Stimulated activated CD8-positive, alpha-beta memory T cell treated with anti-CD3 and anti-CD28 coated beads, Interleukin-12 subunit alpha, Interleukin-12 subunit beta, amount 100 ng/mL, for 4 hours (primary cell): ENCODE measurements at places on chromosomes 13 and 19.

DNA sequence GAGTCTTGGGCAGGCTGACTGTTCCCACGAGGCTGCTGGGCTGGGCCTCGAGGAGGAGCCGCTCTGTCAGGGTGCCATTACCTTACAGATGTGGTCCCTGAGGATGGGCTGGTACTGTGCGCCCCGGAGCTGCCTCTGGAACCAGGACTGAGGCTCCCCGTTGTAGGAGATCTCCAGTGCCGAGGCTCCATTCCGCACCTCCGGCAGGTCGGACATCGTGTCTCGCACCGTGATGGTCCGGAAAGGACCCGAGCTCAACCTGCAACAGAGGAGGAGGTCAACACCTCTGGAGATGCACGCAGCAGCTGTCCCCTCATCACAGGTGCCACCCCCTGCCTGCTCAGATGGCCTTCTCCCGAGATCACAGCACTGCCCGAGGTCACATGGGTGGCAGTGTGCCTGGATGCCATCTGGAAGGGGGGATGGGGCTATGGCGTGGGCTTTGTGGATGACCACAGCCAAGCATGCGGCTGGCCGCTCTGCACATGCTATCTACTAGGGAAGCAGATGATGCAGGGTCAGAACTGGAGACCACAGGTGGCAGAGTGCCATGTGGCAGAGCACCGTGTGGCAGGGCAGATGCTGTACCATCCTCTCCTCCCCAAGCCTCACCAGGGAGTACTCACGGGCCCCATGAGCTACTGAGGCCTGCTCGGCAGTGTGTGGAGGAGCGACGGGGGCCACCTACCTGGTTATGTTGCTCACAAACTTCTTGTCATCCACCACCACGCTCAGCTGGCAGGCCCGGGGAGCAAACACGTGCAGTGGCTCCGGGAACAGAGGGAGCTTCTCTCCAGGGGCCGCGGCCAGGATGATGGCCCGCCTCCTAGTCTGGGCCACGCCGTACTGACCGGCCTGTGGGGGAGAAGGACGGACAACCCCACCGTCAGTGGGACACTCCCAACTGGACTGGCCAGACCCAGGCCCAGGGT is 18.3 kb upstream of the EIF3G start:
- no peak for DNase-seq

DNA sequence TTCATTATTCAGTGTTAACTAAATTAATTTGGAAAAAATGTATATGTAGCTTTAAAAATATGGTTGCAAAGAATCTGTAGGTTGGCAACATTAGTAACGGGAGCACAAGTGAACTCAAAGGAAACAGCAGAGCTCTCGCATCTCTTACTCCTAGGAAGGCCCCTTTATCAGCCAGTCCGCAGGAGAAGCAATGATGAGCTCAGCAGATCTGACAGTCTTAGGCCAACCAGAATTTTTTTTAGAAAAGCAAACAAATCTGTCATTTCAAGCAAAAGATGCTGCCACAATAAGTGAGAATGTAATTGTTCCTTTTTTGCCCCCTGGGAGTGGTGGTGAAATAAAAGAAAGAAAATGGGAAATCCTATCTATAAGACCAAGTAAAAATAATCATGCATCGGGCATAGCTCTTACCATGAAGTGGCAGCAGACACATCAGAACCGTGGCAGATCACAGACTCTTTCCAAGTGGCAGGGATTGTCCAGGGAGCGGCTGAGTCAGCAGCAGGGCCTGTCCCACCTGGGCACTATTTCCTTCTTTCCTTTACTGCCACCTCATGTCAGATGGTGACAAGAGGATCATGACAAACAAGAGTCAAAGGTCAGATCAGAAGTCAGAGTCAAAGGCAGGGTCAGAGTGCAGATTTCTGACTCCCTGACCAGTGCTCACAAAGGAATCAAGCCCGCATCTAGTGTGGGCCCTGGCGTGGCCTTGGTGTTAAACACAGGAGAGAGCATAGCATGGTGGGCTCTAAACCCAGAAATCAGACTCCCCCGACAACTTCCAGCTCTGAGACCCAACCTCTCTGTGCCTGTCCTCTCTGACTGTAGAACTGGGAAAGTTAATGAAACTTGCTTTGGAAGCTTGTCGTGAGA is 84.0 kb upstream of the MTIF3 start:
- no peak for DNase-seq

DNA sequence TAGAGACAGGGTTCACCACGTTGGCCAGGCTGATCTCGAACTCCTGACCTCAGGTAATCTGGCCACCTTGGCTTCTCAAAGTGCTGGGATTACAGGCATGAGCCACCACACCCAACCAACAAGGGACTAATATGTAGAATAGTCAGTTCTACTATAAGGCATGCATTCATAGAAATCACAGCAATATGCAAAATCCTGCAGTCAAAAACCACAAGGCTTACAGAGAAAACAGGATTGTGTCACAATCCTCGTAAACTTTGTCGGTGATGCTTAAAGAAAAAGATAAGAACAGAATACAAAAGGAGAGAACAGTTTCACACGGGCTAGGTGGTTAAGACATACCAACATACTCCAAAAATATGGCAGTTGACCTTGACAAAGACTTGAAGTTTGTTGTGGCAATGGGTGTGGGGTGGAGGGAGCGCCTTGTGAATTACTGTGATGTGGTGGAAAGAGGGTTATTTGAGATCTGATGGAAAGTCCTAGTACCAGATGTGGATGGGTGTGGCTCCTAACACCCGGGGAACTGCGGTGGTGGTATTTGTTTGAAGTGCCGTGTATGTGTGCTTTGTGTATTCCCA is 12.4 kb downstream of the NOSIP start:
- no peak for DNase-seq

DNA sequence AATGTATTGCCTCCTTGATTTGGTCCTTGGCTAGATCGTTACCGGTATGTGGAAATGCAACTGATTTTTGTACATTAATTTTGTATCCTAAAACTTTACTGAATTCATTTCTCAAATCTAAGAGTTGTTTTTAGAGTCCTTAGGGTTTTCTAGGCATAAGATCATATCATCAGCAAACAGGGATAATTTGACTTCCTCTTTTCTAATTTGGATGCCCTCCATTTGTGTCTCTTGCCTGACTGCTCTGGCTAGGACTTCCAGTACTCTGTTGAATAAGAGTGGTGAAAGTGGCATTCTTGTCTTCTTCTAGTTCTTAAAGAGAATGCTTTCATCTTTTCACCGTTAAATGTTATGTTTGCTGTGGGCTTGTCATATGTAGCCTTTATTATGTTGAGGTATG is 12.0 kb upstream of the CYP2A13 start:
- no peak for DNase-seq

- DNase-seq, result no peak
Measured at GRCh38 chr13:39196965-39197646, 158.8 kb downstream of the NHLRC3 start.

- DNase-seq, result no peak
Measured at GRCh38 chr19:6685962-6686627, 16.1 kb upstream of the TNFSF14 start.

GRCh38 chr13:114053026-114053425 is 79.2 kb upstream of the C13orf46 start:
- no peak for DNase-seq

DNA sequence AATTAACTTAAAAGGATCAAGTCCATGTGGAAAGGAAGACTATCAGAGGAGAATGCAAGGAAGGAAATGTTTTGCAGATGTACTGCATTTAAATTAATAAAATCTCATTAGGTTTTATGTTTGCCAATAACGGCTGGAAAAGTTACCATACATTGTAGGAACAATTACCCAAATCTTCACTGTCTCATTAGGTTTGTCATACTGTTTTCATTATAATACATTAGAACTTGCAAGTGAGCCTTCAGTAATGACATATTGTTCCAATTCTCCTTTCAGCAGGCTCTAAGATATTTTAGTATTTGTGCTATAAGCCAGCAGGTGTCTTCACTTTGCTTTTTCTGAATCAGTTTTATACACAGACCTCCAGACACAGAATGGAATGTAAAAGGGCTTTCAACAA is 661.6 kb upstream of the KLHL1 start:
- no peak for DNase-seq

DNA sequence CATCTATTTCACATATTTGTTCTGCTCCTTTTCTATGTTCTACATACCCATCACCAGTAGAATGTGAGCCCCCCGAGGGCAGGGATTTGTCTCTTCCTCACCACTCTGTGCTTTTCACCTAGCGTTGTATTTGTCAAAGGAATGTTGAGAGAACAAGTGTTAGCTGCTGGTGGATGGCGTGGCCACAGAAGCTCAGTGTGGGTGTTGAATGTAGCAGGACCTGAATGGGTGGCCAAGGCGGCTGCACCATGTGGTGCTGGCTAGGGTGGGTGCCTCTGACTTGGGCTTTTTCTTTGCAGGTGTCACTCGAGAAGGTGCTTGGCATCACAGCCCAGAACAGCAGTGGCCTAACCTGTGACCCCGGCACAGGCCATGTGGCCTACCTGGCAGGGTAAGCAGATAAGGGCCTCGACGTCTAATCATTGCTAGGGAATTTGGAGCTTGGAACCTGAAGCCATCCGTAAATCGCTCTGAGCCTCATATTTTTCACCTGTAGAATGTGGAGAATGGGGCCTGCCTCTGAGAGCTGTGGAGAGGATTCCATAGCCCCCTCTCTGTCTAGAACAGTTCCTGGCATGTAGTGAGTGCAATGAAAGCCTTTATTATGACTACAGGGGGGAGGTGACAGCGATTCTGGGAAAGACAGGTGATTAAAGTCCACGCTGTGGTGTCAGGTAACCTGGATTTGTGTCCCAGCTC is 3.9 kb downstream of the WDR62 start:
- DNase-seq, result no peak

DNA sequence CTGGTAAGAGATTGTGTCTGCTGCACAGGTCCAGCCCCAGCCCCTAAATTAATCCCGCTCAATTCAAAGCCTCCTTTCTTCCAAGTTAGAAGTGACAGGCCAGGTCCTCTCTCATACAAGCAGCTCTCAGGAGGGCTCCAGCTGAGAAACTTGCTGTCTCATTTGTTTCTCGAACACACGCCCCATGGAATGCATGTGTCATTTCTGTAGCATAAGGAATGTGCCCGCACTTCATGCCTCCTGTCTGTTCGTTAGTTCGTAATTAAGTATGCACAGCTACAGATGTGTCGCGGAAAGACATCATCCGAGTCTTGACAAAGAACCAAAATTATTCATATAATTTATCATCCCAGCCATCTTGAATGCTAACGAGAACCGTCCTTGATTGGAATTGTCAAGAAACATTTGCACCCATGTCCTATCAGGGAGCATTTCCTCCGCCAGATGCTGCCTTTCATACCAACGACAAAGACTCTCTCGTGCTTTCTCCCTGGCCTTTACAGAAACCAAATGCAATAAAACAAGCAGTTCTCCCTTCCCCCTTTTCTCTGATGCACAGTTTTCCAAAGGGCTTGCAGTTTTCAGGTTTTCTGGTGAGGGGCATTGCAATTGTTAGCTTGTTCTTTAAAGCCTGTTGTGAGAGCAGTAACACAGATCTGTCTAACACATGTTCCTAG is 133.5 kb downstream of the UQCRFS1 start:
- no peak for DNase-seq

DNA sequence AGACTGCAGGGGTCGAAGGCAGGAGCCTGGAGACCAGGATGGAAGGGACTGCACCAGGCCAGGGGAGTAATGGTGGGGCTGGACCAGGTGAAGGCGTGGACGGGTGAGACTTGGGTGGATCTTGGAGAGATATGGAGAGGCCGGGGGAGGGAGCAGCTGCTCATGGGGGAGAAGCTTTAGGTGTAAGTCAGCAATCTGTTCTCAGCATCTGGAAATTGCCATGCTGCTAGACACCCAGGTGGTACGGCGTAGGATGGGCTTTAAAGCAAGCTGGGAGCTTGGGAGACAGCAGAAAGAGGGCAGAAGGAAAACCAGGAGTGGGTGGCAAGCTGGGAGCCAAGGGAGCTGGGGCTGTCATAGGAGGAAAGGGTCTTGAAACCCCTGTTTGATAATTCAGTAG is 3.0 kb downstream of the CERS4 start:
- DNase-seq, result no peak

DNA sequence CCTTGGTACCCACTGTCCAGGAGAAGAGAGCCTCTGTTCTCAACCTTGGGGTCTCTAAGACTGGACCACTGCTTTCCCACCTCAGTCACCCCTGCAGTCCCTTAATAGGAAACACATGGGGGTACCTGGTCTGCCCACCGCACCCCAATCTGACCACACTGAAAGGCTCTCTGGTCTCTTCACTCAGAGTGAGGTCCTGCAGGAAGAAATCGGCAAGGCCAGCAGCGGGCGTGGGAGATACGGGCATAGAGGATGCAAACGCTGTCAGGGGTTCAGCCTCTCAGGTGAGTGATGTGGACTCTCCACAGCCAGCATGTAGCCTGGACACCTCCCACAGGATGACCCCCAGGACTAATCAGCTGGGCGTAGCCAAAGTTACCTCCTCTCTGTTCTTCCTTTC is 3.5 kb downstream of the SIGLEC9 start:
- DNase-seq, result no peak

- DNase-seq, result no peak
Measured at GRCh38 chr13:51643105-51643881, 59.0 kb downstream of the WDFY2 start.

DNA sequence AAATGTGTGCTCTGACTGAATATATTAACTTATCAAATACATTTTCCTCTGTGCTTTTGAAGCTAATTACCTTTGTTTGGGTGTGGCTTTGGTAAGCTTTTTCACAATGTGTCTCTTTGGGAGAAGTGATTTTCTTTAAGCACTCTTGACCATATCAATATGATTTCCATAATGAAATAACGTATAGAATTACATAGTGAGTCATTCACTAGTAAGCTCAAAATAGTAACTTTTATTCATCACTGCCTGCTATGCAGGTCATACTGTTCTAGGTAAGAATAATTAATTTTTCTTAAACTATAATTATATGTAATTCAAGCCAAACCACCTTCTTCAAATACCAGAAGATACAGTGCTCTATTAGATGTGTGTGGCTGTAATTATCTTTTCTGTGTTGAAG is 480.7 kb downstream of the MYO16 start:
- no peak for DNase-seq

- no peak for DNase-seq
Measured at GRCh38 chr13:23020246-23020843, 160.4 kb upstream of the SGCG start.

GRCh38 chr19:37513397-37513796 is 6.7 kb downstream of the ZNF793 start:
- no peak for DNase-seq

GRCh38 chr13:31067416-31068118 is 94.1 kb downstream of the HSPH1 start:
- no peak for DNase-seq

DNA sequence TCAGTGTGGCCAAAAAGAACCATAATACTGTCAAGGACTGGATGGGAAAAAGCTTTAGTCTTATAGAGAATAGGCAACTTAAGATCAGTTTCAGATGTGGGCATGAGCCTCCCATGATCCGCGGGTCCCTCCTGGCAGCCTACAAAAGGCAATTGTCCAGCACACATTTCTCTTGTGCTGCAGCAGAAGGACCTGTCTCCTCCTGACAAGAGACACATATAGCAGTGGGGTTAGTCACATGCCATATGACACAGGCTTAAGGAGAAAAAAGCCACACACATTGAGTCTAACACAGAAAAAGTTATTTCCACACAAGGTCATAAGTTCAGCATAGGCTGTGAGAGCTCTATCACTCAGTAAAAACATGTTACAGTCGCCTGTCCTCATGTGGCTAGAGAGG is 1378.7 kb upstream of the PRR20A start:
- DNase-seq, result no peak

- DNase-seq, result no peak
Measured at GRCh38 chr13:48068952-48069351, 26.0 kb downstream of the MED4 start.

GRCh38 chr19:1762243-1763117 is 9.2 kb downstream of the ONECUT3 start:
- no peak for DNase-seq
